ENCODE measurements at places on chromosomes 5 and 9.

DNA sequence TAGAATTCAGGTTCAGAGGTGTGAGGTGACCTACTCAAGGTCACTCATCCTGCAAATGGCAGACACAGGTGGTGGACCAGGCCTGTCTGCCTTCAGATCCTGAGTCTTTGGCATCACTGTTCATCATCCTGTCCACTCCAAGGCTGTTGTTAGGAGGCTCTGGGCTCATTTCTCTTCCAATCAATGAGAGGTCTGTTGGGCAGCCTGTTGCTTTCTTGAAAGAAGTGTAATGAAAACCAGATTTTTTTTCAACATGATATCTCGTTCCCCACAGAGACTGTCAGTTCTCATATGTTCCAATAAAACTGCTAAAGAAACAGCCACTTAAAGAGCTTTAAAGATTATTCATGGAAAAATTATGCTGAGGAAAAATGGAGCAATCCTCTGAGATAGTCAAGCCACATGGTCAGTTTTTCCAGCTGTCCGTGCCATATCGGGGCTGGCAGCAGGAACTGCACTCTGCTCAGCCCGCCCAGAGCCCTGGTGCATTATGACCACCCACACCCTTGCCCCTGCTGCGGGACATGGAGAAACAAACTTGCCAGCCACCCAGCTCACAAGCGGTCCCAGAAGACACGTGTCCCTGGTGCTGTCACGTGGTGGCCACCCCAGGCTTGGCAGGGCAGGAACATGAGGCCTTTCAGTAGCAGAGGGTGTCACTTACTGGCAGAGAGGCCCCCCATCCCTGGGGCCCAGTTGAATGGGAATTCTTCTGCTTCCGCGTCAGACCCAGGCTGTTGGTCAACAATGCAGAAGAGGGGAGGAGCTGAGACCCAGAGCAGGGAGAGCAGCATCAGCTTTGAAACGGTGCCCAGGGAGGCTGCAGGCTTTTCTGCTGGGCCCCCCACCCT, 63.7 kb upstream of the ANGPTL2 start:
- peak; percentile 81 for DNase-seq

- DNase-seq = peak; percentile 23
These were observed 154.6 kb upstream of the GHR start for GRCh38 chr5:42268630-42269029.

DNA sequence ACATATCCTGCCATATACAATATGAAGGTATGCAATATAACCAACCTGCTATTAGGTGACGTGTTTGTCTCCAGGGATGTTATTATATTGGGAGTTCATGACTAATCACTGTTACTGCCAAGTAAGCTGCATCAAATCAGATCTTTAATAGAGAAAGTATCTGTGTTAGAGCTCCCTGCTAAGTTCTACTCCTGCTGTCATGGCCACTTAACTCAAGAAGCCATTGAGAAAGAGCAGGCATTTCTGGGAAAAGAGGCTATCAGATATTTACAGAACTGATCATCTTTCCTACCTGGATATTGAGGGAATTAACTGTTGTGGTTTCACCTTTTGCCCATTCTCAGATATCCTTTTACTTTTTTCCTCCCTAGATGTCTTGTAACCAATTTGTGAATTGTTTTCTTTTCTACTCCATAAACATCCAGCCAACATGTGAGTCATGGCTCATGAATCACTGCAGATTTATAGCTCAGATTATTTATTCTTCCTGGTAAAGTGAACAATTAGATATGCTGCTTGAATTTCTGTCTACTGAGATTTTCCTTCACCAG, 634.8 kb upstream of the FAM174A start:
- DNase-seq = peak; percentile 56

- DNase-seq = no peak
These were observed 813 bp downstream of the GNAQ start for GRCh38 chr9:78030553-78031443.

DNA sequence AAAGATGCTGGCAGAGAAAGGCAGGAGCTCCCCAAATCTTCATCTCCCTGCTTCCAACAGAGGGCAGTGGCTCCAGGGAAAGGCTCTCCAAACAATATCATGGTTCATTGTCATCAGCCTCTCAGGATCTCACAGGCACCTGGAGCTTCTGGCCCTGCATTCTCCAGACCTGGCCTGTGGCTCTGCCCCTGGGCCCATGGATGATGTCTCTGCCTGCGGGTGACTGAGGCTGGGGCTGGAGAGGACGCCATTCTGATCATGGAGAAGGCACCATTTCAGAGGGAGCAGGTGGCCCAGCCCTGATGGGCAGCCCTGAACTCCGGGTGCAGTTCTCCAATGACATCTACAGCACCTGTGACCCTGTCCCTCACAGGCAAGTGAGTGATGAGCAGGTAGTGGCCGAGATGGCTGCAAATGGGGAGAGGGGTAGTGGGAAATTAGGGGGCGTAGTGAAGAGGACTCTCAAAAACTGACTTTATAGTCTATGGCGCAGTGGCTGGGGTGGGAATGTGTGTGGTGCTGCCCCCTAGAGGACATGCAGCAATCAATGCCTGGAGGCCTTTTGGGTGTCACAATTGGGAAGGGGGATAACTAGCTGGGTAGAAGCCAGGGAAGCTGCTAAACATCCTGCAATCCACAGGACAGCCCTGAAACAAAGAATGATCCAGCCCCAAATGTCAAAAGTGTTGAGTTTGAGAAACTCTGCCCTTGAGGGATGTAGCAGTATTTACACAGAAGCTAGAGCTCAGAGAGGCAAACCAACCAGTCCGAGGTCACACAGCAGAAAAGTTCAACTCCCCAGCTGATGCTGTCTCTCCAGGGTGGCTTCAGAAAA, 3.2 kb downstream of the SH3PXD2B start:
- DNase-seq = no peak

DNA sequence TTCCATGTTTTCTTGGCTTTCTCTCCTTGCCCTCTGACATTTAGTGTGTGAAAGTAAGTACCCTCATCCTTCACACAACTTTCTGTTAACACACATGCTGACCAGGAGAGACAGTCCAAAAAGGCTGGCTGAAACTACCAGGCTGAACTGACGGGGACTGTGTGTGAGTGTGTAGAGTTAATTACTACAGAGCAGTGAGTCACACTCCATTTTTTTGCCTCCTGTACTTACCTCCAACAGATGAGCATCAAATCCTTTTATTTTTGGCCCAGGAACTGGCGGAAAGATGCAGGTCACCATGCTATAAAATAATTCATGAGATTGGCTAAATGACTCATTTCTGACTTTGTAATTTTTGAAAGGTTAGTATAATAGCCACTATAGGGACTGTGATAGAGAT, 20.2 kb upstream of the AGXT2 start:
- no peak for DNase-seq

DNA sequence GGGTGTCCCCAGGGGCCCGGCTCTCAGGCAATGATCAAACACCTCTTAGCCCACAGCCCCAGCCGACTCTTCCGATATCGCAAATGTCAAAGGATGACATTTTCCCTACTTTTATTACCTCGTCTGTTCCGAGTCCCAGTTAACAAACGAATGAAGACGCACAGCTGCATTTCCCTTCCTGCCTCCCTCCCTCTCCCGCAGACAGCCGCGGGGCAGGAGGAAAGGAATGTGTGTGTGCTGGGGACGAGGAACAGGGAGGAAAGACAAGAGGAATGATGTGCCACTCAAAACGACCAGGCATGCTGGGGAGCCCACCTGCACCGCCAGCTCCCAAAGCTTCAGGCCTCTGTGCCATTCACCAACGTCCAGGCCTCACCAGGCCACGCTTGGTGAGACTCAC, 125.9 kb upstream of the SARDH start:
- no peak for DNase-seq

GRCh38 chr9:121133104-121133816, 58.5 kb downstream of the CNTRL start:
- no peak for DNase-seq

GRCh38 chr9:75979362-75979761, 88.9 kb downstream of the PCSK5 start:
- no peak for DNase-seq

DNA sequence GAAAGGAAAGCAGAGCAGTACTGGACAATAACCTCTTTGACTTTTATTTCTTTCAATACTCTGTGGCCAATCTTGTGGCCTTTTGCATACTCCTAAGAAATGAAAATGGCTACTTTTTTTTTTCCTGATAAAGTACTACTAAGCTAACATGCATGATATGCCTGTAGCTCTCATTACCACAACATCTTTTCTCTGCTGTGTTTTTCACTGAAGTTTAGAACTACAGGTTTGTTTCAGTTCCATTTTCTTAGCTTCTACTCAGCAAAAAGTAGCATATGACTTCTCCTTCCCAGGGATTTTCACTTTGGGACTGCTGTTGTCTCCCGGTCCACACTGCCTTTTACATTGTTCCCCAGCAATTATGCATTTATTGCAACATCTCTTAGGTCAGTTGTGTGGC, 204.0 kb downstream of the KCTD16 start:
- DNase-seq = no peak

GRCh38 chr9:108546215-108546614, 309.6 kb downstream of the ACTL7B start:
- no peak for DNase-seq

- no peak for DNase-seq
These were observed 183.3 kb downstream of the SEMA5A start for GRCh38 chr5:9362600-9362999.

- DNase-seq = no peak
These were observed 106.2 kb downstream of the FSTL4 start for GRCh38 chr5:133506181-133506580.

GRCh38 chr5:119105971-119106370, 35.1 kb downstream of the DMXL1 start:
- no peak for DNase-seq

DNA sequence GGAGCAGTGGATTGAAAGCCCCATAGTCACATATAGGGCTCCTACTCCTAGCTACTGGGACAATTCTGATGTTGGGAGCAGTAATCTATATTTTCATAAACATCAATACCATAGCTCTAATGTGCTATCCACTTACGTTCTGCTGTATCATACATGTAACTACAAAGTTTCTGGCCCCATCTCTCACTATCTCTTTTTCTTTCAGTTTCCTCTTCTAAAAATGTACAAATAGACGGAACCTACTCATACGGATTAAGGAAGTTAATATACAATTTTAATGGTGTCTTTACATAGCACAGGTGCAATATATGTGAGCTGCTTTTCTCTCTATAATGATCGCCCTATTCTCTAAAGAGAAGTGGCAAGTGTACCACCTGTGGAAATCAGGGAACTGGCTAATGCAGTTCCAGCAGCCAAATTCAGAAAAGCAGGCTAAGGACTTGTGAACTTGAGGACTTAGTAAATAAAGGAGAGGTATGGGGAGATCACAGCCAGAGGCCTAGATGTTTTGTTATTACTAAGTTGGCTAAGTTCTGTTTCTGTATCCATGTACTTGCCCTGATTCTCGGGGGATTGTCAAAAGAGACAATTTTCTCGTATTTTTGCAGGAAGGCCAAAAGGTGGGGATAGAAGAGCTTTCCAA, 1021.9 kb downstream of the CDH12 start:
- DNase-seq = no peak

- no peak for DNase-seq
These were observed 3.6 kb upstream of the CPLX2 start for GRCh38 chr5:175867587-175868347.

GRCh38 chr5:109996246-109996645, 306.5 kb downstream of the MAN2A1 start:
- no peak for DNase-seq

DNA sequence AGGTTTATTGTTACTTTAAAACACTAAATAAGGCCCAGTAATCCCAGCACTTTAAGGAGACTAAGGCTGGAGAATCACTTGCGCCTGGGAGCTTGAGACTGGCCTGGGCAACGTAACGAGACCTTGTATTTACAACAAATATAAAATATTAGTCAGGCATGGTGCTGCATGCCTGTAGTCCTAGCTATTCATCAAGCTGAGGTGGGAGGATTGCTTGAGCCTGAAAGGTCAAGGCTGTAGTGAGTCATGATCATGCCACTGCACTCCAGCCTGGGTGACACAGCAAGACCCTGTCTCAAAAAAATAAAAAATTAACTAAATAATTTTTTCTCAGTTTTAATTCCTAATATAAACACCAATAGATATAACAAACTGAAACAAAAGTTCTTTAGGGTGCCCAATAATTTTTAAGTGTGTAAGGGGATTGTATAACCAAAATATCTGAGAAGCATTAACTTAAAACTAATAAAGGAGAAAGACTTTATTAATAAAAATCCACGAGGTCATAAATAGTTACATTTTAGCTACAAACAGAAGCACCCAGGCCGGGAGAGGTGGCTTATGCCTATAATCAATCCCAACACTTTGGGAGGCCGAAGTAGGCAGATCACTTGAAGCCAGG, 32.7 kb downstream of the FAM13B start:
- DNase-seq = peak; percentile 33

- DNase-seq = no peak
These were observed 264.7 kb downstream of the SLIT3 start for GRCh38 chr5:169036079-169036805.

- no peak for DNase-seq
These were observed 61.2 kb downstream of the TMEM232 start for GRCh38 chr5:110665184-110665726.

DNA sequence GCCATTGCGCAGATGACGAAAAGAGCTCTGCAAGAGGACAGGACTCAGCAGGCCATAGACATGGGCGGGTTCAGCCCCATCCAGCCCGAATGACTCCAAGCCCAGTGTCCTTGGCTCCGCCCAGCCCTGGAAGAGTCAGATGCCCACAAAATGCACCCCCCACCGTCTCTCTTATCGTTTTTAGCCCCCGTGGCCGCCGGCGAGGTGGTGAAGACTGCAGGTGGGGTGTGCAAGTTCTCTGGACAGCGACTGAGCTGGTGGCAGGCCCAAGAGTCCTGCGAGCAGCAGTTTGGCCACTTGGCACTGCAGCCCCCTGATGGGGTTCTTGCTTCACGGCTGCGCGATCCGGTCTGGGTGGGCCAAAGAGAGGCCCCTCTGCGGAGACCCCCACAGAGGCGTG, 2.1 kb downstream of the ADGRD2 start:
- DNase-seq = no peak

DNA sequence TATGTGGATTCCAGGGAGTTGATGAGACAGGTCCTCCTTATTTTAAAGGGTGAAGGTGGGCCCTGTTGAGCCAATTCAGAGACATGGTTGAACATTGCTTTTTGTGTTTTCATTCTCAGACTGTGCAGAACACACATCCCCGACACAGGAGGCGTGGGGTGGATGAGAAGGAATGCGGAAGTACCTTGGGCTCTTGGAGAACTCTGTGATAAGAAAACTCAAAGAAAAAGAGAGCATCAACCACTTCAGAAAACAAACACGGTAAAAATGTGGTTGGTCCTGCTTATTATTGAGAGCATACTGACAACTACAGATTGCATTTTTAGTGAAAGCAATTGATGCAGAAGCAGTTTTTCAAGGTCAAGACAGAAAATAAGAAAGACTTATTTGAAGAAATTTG, 659.8 kb downstream of the IRX1 start:
- DNase-seq = no peak

- no peak for DNase-seq
These were observed 13.0 kb upstream of the CYFIP2 start for GRCh38 chr5:157252711-157253465.

GRCh38 chr9:90421786-90422185, 220.8 kb downstream of the DIRAS2 start:
- no peak for DNase-seq

- DNase-seq = peak; percentile 90
These were observed 56.7 kb downstream of the PCDH1 start for GRCh38 chr5:141821430-141821925.

All from HS-5 (cell line).